ENCODE measurements at places on chromosomes 4 and X.

DNA sequence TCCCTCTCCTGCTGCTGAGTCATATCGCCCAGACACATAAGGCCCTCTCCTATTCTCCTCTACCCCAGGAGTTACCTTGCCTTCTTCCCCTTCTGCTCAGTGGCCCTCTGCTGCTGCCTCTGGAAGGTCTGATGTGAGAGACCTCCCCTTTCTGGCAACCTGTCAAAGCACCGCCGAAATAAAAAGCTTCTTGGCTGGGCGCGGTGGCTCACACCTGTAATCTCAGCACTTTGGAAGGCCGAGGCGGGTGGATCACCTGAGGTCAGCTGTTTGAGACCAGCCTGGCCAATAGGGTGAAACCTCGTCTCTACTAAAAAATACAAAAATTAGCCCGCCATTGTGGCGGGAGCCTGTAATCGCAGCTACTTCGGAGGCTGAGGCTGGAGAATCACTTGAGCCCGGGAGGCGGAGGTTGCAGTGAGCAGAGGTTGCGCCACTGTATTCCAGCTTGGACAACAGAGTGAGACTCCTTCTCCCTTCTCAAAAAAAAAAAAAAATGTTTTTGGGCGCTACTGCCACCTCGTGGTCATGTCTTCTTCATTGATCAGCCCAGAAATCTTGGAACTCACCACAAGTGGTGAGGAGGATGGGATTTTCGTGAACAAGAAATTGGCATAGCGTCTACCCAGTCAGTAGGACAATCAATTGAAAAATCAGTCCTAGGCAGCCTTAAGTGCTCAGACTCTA lies 8.6 kb upstream of the ZXDA start:
- DNase-seq: peak; percentile 35

- DNase-seq: no peak
Observed at GRCh38 chr4:8280158-8280875, 10.8 kb downstream of the HTRA3 start.

DNA sequence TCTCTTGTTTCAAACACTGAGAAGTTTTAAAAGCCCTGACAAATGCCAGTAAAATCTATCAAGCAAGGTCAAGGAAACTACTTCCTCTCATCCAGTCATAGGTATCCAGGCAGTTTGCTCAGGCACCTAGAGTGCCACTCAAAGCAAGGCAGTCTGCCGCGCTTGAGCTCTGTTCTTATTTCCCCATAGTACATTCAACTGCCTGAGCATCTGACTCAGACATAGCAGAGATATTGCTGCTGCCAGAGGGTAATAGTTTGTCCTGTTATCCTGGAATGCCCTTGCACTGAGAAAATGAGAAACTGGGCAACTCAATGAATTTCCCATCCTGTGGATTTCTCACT lies 16.1 kb upstream of the ATP8A1 start:
- DNase-seq: no peak

DNA sequence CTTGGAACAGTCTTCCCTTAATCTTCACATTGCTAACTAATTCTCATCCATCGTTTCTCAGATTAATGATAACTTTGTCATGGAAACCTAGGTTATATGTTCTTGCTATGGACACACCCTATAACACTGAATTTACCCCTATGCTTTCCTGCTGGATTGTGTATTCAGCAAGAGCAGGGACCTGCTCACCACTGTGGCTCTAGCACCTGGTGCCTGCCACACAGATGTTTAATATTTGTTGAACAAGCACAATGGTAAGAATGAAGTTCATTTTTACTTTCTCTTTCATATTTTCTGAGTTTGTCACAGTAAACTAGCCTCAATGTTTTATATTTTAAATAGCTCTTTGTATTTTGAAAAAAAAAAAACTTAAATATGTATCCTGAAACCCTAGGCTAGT lies 734.0 kb upstream of the DIAPH2 start:
- DNase-seq: no peak

DNA sequence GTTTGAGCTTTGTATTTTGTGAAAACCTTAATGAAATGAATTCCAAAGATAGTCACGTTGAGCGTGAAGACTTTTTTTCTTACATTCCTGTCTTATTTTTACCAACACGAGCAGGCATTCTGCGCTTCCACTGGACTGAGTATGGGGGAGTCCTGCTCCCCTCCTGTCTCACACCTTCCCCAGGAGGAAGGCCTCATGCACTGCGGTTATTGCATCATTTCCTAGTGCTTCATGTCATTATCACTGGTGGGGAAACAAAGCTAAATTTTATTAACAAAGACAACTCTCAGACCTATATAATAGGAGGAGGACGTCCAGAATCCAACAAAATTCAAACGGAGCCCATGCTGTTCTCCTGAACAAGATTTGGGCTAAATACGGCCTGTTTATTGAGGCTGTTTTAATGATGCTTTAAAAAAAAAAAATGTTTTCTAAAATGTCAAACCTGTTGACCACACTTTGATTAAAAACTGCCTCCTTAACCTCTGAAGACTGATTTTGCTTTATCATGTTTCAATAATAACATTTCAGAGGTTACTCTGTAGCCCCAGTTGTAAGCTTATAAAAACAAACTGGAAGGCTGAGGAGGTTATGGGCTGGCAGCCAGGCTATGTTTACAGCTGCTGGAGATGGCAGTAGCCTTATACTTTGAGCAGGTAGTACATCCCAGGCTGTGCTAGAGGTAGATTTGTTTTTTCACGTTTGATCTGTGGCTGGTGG lies 118.0 kb downstream of the SOWAHB start:
- DNase-seq: no peak

GRCh38 chrX:9532349-9532748 lies 67.5 kb downstream of the TBL1X start:
- DNase-seq: no peak

GRCh38 chr4:101279377-101279871 lies 67.9 kb downstream of the PPP3CA start:
- DNase-seq: no peak

GRCh38 chrX:110086916-110087484 lies 84.1 kb downstream of the TMEM164 start:
- no peak for DNase-seq

DNA sequence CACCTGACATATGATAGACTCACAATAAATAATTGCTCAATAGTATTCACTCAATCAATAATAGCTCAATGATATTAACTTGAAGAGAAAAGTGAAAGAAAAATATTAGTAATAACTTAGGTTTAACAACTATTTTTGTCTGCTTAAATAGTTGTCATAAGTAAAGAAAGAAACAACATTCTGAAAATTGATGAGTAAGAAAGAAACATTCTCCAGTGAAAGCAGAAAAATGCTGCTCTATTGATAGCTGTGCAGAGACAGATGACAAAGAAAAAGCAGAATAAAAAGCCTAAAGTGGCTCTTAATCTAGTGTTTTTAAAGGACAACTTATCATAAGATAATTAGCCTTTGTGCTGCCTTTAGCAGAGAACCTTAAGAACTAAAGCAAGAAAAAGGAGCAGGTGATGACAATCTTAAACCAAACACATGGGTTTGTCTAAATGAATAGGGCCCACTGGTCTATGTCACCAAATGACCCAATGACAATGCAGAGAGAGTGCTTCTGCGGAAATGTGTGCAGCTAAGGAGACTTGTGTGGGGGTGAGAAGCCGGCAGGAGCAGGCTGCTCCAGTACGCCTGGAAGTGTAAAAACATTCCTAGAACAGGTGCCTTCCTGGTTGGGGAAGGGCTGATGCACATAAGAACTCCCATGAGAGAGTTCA lies 13.2 kb downstream of the HS3ST1 start:
- DNase-seq: no peak

DNA sequence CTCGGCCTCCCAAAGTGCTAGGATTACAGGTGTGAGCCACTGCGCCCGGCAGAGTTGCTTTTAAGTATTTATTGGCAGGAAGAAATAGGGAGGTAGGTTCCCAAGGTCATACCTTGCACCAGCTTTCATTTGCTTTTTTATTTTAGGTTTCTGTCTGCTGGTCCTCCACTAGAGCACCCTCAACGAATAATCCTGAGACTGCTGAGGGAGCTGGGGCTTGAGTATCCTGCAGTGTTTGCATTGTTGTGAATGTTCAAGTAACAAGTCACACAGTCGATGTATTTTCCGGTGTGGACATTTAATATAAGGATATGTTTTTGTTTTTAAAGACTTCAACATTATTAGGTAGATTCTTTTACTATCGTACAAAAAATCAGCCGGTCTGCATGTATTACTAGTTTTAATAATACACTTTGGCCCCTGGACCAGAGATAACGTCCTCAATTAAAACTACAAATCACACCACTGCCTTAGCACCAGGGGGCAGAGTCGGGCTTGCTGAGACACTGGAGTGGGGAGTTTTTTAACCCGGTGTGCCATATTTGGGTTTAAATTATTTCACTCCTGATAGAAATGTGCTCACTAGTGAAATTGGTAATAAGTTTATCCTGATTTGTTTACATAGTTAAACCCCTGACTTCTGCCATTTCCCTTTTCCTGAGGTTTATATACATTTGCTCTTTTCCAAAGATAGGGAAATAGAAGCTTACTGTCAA lies 11.6 kb downstream of the SMIM20 start:
- no peak for DNase-seq

GRCh38 chr4:43754566-43754965 lies 694.0 kb downstream of the KCTD8 start:
- no peak for DNase-seq

- DNase-seq: no peak
Observed at GRCh38 chrX:47228550-47229270, 4.1 kb upstream of the USP11 start.

GRCh38 chr4:148224476-148224875 lies 217.7 kb downstream of the NR3C2 start:
- DNase-seq: no peak

GRCh38 chr4:12545812-12546211 lies 938.3 kb downstream of the RAB28 start:
- DNase-seq: no peak

DNA sequence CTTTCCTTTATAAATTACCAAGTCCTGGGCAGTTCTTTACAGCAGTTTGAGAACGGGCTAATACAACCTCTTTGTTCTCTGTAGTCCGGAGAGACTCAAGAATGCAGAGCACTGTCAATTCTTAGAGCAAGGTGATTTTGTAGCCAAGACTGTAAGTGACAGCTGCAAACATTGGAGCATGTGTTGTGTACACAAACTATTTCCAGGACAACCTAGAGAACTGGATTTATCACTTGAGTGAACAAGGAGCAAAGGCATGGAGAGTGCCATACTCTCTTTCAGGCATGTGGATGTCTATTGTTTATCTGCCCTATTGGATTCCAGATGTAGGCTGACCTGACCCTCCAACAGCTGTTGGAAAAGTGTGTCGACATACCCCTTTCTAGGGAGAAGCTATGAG lies 153.9 kb downstream of the SPANXN3 start:
- DNase-seq: no peak

GRCh38 chrX:115642311-115642710 lies 81.3 kb downstream of the PLS3 start:
- DNase-seq: no peak

GRCh38 chrX:50471390-50471789 lies 765 bp upstream of the DGKK start:
- DNase-seq: no peak

GRCh38 chr4:80134936-80135701 lies 62.1 kb upstream of the ANTXR2 start:
- no peak for DNase-seq

- DNase-seq: no peak
Observed at GRCh38 chr4:74037076-74037955, 1.2 kb downstream of the CXCL3 start.

GRCh38 chr4:102564399-102565059 lies 63.4 kb downstream of the NFKB1 start:
- DNase-seq: no peak

GRCh38 chrX:132406106-132406505 lies 82.7 kb downstream of the MBNL3 start:
- no peak for DNase-seq

GRCh38 chr4:146742416-146742815 lies 103.7 kb downstream of the POU4F2 start:
- no peak for DNase-seq

- DNase-seq: no peak
Observed at GRCh38 chrX:136714626-136715599, 65.8 kb downstream of the ARHGEF6 start.

DNA sequence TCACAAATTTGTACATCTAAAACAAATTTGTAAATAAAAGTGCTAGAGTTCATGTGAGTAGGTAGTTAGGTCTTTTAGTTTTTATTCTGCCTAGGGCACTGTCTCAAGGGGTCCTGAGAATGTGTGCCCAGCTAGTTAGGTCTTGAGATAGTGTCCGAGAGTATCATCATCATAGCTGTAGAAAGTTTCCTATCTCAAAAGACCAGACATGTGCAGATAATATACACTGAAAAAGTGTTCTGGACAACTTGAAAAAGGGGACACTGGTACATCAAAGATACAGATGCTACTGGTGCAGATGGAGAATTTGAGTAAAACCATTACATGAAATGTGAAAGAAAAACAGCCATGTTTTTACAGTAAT lies 1.8 kb upstream of the ZCCHC4 start:
- DNase-seq: no peak

Measured in activated CD4-positive, CD25-positive, alpha-beta regulatory T cell treated with anti-CD3 and anti-CD28 coated beads, Interleukin-2, amount 50 U/mL, for 72 hours (primary cell).